ENCODE measurements at places on chromosomes 3 and 15.

DNA sequence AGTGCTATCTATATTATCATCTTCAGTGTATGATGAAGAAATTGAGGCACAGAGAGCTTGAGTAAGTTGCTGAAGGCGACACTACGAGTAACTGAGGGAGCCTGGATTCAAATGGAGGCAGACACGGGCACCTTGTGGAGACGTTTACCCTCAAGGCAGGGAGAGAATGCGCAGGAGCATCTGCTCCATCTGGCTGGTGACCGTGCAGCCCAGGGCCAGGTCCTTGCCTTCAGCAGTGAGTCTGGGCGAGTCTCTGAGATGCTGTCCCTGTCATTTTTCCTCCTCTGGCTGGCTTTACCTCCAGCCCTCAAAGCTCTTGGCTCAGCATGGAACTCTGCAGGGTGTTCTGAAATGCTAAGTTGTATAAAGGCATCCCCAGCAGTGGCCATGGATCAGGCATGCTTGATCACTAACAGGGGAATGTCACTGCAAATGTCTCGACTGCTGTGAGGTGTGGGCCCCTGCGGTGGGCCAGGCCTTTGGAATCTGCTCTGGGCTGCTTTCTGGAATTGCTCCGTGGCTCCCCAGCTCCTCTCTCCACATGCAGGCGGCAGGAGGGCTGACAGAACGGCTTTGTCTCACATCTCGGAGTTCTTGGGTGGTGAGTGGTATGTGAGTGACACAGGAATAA, 19.7 kb downstream of the SPSB4 start:
- DNase-seq, result no peak

DNA sequence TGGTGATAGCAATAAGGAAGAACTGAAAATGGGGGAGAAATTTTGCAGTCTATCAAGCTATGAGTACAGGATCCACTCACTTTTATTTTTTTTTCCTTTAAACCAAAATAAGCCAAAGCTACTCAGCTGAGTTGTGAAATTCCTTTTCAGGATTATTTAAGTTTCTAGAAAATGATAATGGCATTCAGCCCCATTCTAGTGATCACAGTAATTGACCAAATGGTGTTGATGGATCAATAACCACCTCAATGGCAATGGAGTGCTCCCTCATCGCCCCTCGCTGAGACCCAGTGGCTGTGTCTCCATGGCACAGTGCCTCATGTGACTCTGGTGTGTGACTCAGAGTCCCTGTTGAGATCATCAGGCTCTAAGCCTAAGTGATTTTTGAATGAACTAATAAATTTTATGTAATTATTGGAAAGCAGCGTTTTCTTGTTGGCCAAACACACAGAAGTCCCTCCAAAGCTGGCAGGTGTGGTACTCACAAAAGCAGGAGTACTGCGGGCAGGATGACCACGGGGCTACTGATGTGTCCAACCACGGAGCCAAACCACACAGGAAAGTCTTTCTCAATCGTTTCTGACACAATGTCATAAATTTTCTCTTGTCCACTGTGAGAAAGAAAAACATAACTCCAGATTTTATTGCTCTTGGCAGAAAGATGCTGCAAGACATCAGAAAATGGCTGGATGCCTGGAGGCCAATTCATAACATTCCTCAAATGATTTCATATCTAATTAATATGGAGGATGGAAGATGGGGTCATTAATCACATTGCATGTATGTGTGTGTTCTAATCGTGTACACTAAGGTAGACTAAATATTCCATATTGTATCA, 14.4 kb upstream of the STARD5 start:
- DNase-seq, result no peak

DNA sequence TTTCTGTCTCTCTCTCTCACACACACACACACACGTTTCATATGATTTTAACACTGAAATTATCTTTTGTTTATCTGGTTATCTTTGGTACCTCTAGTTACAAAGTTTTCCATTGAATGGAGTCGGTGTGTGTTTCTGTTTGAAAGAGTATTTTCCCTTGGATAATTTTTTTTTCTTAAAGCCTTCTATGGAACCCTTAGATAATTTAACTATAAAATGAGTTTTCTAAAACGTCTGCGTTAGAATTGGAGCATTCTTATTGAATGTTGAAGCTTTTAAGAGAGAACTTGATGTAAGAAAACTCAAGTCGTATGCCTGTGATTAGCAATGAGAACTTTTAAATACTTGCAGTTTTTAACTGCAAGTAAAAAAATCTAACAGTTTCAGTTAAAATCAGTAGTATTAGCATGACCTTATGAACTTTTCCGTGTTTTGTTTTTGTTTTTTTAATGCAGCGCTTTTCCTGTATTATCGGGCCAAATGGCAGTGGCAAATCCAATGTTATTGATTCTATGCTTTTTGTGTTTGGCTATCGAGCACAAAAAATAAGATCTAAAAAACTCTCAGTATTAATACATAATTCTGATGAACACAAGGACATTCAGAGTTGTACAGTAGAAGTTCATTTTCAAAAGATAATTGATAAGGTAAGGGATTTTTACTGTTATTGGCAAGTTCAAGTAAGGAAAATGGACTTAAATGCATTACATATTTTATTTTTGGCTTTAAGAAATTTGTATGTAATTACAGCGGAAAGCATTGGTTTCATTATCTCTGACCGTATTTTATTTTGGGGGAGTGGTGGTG, 3.0 kb downstream of the SMC4 start:
- DNase-seq, result no peak

DNA sequence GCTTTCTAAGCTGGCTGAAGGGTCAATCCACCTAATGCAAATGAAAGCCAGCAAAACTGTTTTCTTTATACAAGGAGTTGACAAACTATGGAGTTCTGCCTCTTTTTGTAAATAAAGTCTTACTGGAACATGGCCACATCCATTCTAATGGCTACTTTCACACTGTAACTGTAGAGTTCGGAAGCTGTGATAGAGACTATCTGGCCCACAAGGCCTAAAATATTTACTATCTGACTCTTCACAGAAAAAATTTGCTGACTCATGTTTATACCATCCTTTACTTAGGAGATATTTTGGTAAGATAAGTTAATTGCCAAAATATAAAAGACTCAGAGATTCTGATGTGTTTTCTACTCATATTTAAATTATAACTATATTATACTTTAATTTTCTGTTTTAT, 93.7 kb upstream of the GK5 start:
- DNase-seq, result no peak

GRCh38 chr3:147152476-147152875, 253.9 kb downstream of the ZIC4 start:
- DNase-seq, result no peak

DNA sequence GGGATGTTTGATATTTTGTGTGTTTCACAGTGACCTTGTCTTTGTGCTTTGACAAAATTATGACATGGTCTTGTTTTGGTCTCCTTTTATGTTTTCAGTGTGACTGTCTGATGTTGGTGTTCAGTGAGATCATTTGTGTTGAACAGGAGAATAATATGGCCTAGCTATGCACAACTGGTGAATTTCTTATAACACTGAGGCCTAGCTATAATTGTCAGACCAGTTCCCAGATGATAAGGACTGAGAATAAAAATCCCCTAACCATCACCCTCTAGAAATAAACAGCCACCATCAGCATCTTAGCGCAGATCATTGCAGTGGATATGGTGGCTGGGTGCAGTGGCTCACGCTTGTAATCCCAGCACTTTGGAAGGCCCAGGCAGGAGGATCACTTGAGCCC, 66.8 kb upstream of the LIMD1 start:
- no peak for DNase-seq

- no peak for DNase-seq
Observed at GRCh38 chr15:73353734-73354133, 15.0 kb downstream of the HCN4 start.

DNA sequence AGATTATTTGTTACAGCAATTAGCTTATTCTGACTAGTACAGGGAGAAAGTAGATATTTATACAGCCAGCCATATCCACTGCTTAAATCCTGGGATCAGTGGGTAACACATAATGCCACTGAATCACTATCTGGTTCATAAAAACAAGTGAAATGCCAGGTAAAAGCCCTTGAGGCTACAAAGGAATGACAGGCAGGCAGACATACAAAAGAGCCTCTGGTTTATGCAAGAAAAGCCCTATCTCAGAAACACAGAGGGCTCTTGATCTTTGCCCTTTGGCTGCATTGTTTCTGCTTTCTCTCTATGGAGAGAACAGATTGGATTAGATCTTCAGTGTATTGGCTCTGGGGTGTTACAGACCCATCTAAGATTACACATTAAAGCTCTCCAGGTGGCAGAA, 115.4 kb upstream of the GADL1 start:
- no peak for DNase-seq

DNA sequence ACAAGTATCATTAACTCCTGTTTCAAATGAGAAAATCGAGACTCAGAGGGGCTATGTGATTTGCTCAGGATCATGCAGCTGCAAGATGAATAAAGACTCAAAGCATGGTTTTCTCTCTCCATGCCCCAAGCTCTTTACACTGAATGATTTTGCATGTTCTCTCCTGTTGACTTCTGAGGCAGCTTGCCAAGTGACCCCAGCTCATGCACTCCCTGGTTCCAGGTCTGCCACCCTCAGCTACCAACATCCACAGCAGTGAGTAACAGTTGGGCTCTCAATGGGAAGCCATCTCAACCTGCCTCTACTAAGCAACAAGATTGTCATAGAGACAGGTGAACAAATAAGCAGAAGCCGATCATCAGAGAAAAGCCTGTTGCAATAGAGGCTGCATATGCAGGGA, 116.9 kb upstream of the GADL1 start:
- DNase-seq, result no peak

DNA sequence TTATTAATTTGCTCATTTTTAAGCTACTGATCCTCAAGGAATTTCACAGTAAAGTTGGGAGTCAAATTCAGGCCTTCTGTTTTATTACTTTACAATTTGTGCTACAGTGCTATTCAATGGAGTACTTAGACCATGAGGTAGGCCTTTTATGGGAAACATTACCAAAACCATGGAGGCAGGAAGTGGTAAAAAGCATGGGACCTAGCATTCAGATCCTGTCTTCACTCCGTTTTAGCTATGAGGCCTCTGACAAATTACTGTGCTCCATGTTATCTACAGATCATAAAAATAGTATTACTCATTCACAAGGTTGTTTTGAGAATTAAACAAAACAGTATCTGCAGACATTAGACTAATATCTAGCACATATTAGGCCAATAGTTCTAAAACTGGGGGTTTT, 140.6 kb upstream of the SLITRK3 start:
- no peak for DNase-seq

- DNase-seq, result no peak
Observed at GRCh38 chr15:92958105-92958504, 58.0 kb downstream of the CHD2 start.

DNA sequence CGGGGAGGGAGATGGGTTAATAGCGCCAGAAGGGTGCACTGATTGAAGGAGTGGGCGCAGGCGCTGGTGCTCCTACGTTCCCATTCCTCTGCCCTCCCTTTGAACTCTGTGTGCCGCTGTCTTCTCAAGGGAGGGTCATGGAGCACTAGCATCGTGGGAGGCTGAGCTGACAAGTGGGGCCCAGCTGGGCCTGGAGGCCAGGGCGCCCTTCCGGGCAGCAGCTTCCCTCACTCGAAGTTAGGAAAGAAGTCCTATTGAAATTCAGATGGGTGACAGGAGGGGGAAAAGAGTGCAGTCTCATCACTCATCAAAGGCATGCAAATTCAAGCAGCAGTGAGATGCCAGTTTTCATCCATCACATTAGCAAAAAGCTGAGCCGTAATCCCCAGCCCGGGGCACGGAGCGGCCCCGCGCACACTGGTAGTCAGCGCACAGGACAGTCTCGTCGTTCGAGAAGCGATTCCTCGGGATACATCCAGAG, 128.2 kb downstream of the LRRK1 start:
- no peak for DNase-seq

DNA sequence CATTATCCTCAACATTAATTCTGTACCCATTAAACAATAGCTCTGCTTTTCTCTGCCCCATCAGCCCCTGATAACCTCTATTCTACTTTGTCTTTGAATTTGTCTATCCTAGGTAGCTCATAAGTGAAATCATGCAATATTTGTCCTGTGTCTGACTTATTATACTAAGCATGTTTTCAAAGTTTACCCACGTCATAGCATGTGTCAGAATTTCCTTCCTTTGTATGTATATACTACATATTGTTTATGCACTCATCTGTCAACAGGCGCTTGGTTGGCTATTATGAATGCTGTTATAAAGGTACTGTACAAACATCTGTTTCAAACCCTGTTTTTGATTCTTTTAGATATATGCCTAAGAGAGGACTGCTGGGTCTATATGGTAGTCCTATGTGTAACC, 18.2 kb downstream of the CSNK1G1 start:
- no peak for DNase-seq

- DNase-seq, result no peak
Observed at GRCh38 chr3:125513490-125514115, 6.4 kb downstream of the SNX4 start.

GRCh38 chr3:158528076-158528674, 42.8 kb upstream of the MLF1 start:
- no peak for DNase-seq

DNA sequence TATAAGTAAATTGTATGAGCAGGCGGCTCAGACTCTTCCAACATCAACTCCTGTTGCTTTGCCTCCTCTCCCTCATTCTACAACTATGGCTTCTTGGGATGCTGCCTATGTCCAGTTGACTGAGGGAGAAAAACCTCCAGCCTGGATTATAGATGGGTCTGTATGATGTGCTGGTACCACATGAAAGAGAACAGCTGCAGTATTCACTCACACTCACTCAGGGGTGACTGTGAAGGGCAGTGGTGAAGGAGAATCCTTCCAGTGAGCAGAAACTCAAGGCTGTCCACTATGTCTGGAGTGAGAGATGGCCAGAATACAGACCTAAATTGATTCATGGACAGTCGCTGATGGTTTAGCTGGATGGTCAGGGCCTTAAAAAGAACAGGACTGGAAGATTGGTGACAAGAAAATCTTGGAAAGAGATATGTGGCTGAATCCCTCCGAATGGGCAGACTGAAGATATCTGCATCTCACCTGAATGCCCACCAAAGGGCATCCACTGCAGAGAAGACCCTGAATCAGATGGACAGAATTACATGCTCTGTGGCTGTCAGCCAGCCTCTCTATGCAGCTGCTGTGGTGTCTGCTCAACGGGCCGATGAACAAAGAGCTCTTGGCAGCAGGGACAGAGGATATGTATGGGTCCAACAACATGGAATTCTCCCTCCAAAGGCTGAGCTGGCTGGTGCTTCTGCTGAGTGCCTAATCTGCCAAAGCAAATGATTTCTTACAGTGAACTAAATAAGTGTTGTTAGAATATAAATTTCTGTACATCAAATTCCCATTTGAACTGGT, 1.9 kb upstream of the BCL2L10 start:
- DNase-seq, result no peak

- DNase-seq, result no peak
Observed at GRCh38 chr15:44034334-44034733, 160.7 kb downstream of the FRMD5 start.

- DNase-seq, result peak; percentile 17
Observed at GRCh38 chr3:44198284-44199269, 43.1 kb upstream of the TOPAZ1 start.

Measured in activated T-helper 1 cell treated with anti-CD3 and anti-CD28 coated beads, Interleukin-2, amount 50 U/mL, for 16 hours (primary cell).